ENCODE measurements at places on chromosomes 2 and 18.

DNA sequence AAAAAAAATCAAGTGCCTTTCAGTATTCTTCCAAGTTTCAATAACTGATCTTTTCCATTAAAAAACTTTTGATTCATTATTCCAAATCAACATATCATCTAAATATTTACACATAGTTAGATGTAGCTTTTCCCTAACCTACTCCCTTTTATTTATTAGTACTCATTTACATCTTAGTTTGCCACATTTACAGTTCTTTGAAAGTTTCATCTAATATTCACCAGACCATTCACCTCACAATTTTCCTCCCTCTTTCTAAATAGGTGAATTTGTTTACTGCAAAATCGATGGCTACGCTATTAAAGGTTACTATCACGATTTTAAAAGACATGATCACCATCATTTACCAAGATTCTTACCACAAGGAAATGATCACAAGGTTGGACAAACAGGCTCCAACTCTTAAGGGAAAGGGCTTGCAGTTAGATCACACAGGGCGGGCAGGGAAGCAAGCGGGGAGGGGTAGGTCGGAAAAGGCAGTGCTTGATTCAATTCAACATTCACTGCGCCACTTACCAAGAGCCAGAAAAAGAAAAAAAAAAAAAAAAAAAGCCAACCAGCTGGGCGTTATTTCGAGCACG, 654 bp upstream of the MARCHF7 start:
- DNase-seq, result no peak

DNA sequence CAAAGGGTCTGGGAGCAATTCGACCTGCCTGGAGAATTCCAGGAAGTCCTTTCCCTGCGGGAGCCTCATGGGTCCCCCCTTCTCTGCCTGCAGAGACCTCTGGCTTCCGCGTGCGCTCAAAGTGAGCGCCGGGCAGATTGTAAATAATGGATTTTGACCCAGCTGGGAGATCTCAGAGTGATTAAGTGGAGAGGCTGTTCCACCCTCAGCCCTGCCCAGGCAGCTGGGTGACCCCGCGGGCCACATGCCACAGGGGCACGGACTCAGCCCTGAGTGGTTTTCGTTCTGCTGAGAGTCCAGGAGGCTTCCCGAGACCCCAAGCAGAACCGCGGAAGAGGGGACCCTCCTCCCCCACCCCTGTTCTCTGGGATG, 1.2 kb downstream of the KCNG2 start:
- DNase-seq, result peak; percentile 49

GRCh38 chr2:58930537-58930936, 689.4 kb upstream of the FANCL start:
- DNase-seq, result no peak

- DNase-seq, result peak; percentile 66
Measured at GRCh38 chr18:55588111-55588869, at the start of gene TCF4. Gene TCF4 (minus strand): TSS chr18:55588192. CDS start chr18:55587116, 1,076 bp downstream.

GRCh38 chr2:134310107-134311079, 56.5 kb downstream of the MGAT5 start:
- DNase-seq, result no peak

- no peak for DNase-seq
Measured at GRCh38 chr2:232460171-232460570, 4.2 kb downstream of the ALPI start.

DNA sequence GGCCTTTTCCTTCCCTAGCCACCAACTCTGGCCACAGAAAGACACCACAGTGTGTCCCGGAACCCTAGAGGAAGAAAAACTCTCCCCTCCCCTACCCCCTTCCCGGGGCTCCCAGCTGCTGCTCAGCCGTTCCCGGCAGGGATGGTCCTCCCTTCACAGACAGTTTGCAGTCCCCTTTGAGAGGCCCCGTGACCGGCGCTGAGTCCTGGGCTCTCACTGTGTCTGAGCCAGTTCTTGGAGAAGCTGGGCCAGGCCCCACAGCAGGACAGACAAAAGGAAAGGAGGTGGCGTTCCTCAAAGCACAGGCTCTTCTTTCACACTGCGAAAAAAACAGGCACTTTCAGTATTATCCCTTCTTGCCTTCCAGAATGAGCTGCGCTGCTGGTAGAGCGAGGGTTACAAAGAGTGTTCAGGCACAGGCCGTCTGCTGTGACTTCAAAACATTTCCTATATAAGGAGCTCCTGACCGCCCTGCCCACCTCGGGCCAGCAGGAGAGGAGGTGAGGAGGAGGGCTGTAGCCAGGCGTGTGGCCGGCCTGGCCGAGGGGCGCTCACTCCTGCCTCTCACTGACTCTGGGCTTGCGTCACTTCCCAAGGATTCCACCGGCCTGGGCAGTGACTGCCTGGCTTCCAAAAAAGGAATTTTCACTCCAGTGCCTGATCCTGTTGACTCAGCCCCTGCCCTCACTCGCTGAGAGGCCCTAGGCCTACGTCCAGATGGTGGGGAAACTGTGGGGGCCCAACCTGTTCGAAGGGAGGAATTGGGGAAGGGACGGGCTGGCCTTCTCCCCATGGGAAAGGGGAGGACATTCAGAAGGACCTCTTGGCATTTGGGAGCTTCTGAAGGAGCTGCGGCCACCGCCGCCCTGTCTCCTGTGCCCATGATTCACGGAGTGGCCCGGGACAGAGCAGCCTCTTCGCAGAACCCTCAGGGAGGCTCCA, 24.9 kb downstream of the CIDEA start:
- DNase-seq, result peak; percentile 68

DNA sequence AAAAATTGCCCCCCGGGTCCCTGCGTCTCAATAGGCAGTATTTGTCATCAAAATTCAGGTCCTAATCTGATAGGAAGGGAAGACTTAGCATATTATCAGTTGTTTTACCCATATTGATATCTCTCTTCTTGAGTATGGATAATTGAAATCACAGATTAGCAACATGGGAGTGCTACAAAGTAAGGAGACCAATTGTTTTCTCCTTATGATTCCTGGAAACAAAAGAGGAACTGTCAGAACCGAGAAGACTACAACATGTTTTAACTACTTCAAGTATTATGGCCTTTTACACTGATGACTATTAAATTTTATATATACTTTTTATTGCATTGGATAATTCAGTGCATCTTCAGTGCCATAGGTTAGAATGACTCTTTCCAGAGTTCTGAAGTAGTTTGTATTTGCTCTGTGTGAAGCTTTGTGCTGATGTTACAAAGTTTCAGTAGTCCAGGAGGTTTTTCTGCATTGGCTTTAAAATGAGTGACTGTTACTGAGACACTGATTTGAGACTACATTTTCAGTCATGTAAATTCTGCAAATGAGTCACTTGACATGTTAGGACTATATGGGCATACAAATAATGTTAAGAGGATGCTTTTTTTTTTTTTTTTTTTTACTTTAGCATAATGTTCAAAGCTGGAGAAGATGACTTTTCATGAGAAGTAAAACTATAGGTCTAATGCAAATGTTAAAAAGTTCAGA, 19.7 kb upstream of the TLK1 start:
- no peak for DNase-seq

DNA sequence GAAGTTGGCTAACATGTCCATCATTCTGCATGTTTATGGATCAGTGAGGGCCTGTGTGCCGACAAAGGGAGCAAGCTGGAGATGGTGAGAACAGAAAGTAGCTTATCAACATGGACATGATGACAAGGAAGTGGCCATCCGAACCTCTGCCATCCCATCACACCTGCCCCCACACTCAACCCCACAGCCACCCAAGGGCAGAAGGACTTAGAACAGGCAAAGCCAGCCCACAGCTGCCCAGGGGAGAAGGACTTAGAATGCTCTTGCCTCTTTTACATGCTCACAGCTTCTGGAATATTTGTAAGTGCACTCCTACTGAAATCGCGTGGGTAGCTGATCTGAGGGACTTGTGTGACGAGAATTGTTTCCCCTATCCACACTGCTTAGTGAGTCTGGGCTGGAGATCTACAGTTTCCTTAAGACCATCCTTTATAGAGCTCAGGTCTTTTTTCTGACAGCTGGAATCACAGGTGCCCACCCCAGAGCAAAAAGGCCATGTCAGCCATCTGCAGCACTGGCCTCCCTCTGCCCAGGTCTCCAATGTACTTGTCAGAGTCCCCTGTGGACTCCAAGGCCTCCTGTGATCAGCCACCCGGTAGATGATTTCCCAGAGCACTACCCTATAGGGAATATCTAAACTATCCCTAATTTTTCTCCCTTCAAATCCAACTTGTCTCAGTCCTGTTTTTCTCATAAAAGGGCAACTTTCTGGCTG, 154.1 kb downstream of the SMAD7 start:
- no peak for DNase-seq

- DNase-seq, result no peak
Measured at GRCh38 chr2:96271995-96272394, 6.0 kb downstream of the CIAO1 start.

DNA sequence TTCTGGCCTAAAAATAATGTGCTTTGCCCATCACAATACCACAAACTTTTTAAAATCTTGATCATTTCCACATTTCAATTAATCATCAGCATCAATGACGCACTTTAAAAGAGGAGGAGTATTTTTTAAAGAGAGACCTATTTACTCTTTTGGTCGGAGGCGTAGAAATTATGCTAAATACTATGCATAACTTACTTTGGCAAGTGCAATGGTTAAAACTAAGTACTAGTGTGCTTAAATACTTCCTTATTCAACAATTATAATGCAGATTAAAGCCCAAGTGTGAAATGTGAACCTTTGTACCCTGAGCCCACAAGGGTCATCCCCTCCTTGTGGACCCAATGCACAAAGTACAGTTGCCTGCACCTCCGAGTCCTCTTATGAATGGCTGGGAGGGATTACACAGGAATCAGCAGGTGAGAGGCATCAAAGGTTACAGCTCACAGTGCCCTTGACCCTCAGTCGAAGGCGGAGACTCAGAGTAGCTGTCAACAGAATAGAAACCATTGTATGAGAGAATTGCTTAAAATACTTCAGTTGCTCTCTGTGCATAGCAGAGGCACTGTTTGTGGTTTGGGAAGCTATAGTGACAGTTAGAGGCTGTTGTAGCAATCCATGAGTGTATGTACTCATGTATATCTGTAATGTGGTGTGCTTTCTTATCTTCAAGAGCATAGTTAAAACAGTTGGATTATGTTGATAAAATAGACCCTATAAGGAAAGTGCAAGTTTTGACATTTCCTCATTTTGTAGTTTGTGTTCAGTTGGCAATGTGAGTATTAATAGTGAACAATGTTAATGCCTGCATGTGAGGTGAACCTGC, 151.7 kb upstream of the ITGA4 start:
- DNase-seq, result no peak

GRCh38 chr2:119255760-119256581, 32.3 kb downstream of the STEAP3 start:
- peak; percentile 36 for DNase-seq

- DNase-seq, result no peak
Measured at GRCh38 chr2:229861431-229861830, 60.4 kb downstream of the TRIP12 start.

- no peak for DNase-seq
Measured at GRCh38 chr18:59061914-59062642, 77.6 kb upstream of the SEC11C start.

DNA sequence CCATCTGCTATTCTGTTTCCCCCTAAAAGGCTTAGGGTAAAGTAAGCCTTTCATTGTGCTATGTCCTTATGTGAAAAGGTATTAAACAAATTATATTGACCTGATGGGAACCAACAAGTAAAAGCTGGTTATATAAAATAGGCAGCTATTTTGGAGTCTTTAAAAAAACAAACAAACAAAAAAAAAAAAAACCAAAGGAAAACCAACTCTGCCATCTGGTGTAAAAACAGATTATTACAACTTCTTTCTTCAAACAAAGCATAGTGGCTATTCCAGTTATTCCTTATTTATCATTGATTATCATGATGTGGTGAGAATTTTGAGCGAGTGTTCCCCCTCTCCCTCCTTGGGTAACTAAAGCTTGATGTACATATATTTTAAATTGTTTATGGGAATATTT, 122.3 kb upstream of the FHL2 start:
- no peak for DNase-seq

GRCh38 chr18:80105369-80106167, 3.5 kb upstream of the ADNP2 start:
- DNase-seq, result no peak

- DNase-seq, result no peak
Measured at GRCh38 chr2:136253288-136254004, 135.5 kb upstream of the CXCR4 start.

GRCh38 chr2:85852937-85853498, 35.8 kb downstream of the ST3GAL5 start:
- DNase-seq, result no peak

DNA sequence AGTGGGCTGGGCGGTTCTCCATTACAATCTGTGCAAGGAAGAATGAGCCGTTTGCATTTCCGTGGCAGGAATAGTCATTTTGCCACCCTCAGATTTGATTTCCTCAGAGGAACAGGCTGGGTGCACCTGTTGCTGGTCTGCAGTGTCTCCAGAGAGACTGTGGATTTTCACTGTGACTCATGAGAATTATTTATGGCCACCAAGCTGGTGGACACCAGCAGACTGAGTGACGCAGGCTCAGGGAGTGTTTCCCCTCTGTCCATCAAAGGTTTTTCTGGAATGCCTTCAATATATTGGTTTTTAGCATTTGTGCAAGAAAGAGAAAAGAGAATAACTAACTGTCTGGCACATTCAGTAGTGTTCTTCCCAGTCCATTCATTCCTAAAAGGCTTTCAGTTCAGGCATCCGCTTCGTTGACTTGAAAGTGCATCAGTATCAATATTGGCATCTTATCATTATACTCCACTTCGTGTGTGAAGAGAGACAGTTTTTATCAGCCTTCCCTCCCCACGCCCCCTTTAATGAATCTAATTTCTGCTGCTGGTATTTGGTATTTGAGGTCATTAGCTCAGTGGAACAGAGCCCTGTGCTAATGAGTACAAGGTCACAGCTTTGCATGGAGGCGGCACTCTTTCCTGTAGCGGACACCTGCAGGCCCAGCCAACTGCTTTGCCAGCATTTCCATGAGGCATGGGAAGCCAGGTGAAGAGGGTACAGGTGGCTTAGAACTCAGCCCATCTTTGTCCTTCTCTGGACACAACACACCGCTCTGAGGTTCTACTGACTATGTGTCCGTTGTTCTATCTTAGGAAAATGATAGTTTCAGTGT, 39.9 kb downstream of the PRKCE start:
- DNase-seq, result no peak

DNA sequence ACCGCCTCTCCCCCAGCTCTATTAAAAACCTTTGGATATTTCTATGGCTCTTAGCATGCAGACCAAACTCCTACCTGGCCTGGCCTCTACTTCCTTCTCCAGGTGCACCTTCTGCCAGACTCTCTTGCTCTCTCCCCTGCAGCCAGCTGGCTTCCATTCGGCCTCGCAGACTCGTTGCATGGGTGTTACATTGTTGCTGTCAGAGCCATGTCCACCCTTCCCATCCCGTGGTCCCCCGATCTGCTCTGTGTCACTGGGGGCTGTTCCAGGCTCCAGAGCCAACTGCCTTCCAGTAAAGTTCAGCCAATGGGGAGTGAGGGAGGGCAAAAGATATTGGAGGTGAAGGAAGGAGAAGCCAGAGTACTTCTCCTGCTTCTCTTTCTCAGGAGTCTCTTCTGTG, 112.5 kb upstream of the LGALSL start:
- no peak for DNase-seq

- DNase-seq, result no peak
Measured at GRCh38 chr2:27211241-27211942, 449 bp upstream of the ATRAID start.

Measured in renal pelvis (tissue), 12 donors.